ENCODE measurements at places on chromosomes 7 and 10.

DNA sequence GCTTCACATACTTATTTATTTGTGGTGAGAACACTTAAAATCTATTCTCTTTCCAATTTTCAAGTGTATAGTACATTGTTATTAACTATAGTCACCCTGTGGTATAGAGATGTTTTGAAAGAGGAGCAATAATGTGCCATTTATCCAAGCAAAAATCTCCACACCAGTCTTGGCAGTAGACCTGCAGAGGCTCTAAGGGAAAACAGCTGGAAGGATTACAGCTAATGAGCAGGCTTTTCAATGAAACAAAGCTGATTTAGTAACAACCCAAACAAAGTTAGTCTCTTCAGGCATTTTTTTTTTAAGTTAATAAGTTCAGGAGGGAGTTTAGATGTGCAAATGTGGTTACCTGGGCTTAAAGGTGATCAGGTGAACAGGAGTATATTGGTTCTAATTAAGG, 101.9 kb downstream of the EVX1 start:
- DNase-seq, result no peak

- no peak for DNase-seq
Measured at GRCh38 chr7:42932811-42933591, 825 bp downstream of the MRPL32 start.

GRCh38 chr10:124762281-124762680, 18.1 kb upstream of the FAM53B start:
- no peak for DNase-seq

GRCh38 chr10:12726971-12727831, 274.3 kb downstream of the CCDC3 start:
- no peak for DNase-seq

GRCh38 chr10:110387983-110388686, 83.4 kb upstream of the SMNDC1 start:
- DNase-seq, result peak; percentile 75

DNA sequence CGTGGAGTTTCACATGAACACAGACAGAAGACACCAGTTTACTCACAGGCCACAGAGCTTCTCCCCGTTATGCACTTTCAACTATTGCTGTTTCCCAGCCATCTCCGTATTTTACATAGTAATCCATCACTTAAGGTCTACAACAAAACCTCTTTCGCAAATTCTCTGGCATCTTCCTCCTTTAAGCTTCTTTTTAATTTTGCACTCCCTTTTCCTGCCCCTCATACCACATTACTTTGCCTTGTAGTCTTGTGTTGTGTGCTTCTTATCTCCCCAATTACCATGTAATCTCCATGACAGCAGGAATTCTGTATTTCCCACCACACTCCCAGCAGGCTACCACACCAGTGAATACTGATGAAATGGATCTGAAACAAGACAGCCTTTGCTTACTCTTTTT, 87.3 kb downstream of the ODAD2 start:
- DNase-seq, result no peak

DNA sequence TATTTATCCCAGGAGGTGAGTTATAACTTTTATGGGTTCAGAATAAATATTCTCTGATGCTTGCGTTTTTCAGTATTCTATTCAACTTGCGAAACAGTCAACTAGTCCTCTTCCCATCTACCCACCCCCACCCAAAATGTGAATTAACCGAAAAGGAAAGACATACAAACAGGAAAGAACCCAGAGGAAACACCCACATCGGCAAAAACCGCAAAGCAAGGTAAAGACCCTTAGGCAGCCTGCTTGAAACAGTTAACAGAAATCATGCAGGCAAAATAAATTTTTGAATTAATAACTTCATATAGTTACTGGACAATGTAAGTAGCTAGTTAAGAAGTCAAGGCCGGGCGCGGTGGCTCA, 5.4 kb downstream of the ZC3HAV1 start:
- no peak for DNase-seq

- no peak for DNase-seq
Measured at GRCh38 chr7:29116361-29117200, 29.8 kb downstream of the CPVL start.

- DNase-seq, result no peak
Measured at GRCh38 chr7:111029574-111030251, 61.2 kb upstream of the LRRN3 start.

GRCh38 chr10:54985732-54986131, 184.7 kb upstream of the PCDH15 start:
- DNase-seq, result no peak

GRCh38 chr10:11478807-11479206, 132.6 kb downstream of the USP6NL start:
- no peak for DNase-seq

GRCh38 chr10:6593241-6593671, 13.2 kb upstream of the PRKCQ start:
- DNase-seq, result no peak

GRCh38 chr7:157780721-157781120, 443.9 kb downstream of the DNAJB6 start:
- no peak for DNase-seq

- no peak for DNase-seq
Measured at GRCh38 chr7:7183061-7183837, 905 bp downstream of the C1GALT1 start.

DNA sequence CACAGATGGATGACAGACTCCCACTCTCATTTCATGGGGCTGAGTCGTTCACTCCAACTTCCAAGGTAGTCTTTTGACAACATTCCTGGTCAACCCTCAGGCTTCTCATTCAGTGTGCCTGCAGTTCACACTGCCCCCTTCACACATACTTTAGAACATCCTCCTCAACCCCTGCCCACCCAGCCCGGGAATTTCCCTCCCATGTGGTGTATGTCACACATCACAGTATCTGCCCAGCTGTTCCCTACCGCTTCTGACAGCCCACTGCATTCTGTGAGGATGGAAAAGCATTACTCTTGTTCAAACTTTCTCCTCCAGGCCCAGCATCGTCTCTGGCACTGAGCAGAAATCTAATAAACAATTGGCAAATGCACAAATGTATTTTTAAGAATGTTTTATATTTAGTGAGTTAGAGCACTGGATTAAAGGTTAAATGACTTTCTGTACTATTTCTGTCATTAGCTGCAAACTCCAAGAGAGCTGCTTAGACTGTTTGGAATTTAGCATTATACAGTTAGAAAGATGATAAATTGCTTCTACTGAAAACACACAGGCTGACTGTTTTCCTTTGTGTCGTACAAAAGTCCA, 110.4 kb downstream of the SFMBT2 start:
- DNase-seq, result no peak

GRCh38 chr7:28686418-28686800, 271.7 kb downstream of the TRIL start:
- DNase-seq, result no peak

GRCh38 chr10:103851261-103851660, 4.1 kb downstream of the SH3PXD2A start:
- no peak for DNase-seq

DNA sequence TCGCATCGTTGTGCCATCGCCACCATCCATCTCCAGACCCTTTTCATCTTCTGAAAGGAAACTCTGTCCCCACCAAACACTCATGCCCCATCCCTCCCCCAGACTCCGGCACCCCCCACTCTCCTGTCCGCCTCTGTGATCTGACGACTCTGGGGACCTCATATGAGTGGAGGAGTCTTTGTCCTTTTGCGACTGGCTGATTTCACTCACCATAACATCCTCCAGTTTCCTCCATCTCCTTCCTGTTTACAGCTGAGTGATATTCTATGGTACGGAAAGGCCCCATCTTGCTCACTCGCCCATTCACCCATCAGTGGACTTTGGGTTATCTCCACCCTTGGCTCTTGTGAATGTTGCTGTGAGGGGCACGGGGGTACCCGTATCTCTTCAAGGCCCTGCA, 11.8 kb upstream of the INSIG1 start:
- DNase-seq, result no peak

DNA sequence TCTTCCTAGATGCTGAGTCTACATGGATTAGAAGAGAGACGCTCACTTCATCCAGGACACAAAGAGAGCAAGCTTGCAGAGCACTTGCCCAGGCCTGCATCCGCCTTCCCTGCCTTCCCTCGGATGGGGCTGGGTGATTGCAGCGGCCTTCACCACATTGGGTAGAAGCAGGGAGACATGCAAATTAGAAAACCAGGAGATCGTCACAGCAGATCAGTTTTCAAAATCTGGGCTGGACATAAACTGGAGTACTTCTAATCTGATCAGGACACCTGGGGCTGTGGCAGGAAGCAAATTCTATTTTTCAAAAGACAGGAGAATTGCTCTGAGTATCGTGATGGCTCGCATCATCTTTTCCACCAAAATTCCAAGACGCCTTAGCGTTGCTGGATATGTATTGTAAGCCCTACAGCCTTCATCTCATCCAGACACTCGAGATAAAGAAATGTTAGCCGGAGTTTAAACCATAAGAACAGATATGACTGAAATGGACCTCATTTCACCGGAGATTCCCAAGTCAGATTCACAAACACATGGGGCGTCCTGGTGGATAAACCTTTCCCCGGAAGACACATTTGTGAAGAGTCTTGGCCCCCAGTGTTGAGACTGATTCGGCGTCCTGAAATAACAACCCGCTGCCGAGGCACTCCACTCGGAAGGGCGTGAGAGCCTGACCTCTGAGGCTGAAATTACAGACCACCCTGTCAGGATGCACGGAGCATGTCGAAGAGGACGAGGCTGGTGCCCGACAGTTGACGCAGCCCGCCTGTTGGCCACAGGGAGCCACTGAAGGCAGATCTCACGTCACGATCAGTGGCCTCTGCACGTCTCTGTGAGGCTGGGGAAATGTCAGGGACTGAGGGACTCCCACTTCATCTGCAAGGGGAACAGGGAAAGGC, 91.2 kb upstream of the PARD3 start:
- no peak for DNase-seq

GRCh38 chr10:96588060-96588554, 1.3 kb upstream of the TM9SF3 start:
- no peak for DNase-seq

DNA sequence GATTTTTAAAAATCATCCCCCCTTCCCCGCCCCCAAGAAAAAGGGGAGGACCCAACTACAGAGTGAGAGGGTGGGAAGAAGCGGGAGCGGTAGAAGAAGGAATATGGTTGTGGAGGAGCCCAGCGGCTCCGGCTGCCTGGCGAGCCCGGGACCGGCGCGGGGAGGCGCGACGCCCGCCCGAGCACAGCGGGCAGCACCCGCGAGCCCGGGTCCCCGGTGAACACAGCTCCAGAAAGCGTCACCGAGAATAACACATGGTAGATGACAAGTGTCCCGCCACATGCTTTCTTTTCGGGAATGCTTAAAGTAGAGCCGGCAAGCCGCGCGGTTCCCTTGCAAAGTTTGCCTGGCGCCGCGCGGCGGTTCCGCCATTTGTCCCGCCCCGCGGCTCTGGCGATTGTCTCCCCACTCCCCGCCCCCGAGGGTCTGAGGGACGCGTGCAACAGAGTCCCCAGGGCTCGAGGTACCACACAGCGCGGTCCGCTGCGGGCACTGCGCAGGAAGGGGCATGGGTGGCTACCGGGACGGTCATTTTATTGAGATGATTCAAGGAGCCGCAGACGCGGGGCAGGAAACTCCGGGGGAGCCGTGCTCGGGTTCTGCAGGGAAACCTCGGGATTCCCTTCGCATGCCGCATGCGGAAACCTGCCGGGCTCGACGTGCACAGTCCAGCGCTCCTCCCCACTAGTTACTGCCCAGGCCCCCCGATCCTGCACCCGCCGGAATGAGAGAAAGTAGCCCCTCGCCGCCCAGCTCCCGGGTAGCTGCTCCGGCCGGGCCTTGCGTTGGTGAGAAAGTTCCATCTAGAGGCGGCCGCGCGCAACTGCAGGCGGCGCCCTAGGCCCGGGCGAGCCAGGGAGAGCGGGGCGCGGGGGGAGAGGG, 781 bp upstream of the GRM8 start:
- DNase-seq, result no peak

DNA sequence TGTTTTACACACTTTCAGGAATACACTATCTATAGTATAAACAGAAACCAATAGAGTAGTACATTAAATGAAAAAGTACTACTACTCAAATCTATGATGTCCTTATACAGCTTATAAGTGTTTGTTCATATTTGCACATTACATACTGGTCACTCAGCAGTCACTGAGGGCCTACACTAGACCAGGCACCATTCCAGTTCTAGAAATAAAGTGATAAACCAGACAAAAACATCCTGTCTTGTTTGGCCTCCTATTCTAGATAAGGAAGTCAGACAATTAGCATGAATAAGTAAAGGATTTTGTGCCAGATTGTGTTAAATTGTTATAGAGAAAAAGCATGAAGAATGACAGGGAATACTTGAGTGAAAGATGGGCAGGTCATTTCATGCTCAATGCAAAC, 219.0 kb downstream of the CRPPA start:
- DNase-seq, result no peak

DNA sequence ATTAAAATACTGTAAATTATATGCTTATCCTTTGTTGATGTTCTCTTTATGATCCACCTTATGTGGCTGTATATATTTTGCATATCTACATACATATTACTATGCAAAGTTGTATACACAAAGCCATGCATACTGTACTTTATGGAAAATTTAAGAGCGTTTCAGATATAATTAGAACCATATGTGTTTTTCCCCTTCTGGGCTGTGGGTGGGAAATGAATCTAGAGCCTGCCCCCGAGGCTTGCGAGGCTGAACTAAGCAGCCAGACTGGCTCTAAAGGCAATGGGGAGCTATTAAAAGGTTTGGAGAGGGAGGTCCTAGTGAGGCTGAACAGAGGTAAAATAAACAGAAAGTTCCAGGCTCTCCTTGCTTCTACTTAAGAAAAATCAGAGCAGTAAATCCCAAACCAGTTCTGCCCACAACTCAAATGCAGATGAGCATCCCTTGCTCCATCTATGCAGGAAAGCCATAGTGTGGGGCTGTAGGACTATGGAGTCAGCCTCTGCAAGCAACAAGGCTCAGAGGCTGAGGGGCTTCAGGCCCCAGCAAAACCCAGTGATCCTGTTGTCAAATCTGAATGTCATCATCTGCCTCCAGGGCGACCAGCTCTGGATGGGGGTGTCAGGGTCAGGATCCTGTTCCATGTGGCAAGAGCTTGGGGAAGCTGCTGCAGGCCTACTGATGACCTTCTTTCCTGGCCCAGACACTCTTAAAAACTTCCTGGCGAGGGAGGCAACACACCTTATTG, 14.1 kb upstream of the DDIT4 start:
- no peak for DNase-seq

DNA sequence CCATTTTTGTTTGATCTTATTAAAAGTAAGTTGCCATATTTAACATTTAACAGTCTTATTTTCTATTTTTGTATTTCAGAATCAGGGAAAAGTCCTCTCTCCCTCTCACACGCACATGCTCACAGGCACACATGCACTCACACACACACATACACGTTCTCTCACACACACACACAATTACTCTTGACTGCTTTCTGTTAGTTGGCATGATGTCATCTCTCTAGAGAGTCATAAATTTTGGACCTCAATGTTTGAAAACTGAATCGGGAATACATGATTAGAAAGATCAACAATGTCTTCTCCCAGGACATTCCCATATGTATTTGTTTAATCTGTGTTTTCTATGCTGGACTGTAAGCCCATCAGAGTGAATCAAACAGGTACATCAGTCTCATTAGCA, 165.7 kb upstream of the AHR start:
- no peak for DNase-seq
